Occipital lobe (tissue), 3 donors: ENCODE measurements at places on chromosomes 4 and X.

GRCh38 chr4:6235012-6235411, 34.6 kb upstream of the WFS1 start:
- DNase-seq: no peak

GRCh38 chr4:94177822-94178221, 29.8 kb upstream of the SMARCAD1 start:
- DNase-seq: no peak

- no peak for DNase-seq
These were observed 163.6 kb downstream of the ZNF674 start for GRCh38 chrX:46381630-46382029.

GRCh38 chr4:16196482-16197393, 29.5 kb downstream of the TAPT1 start:
- DNase-seq: no peak

GRCh38 chr4:137998666-137999429, 243.3 kb downstream of the SLC7A11 start:
- no peak for DNase-seq

DNA sequence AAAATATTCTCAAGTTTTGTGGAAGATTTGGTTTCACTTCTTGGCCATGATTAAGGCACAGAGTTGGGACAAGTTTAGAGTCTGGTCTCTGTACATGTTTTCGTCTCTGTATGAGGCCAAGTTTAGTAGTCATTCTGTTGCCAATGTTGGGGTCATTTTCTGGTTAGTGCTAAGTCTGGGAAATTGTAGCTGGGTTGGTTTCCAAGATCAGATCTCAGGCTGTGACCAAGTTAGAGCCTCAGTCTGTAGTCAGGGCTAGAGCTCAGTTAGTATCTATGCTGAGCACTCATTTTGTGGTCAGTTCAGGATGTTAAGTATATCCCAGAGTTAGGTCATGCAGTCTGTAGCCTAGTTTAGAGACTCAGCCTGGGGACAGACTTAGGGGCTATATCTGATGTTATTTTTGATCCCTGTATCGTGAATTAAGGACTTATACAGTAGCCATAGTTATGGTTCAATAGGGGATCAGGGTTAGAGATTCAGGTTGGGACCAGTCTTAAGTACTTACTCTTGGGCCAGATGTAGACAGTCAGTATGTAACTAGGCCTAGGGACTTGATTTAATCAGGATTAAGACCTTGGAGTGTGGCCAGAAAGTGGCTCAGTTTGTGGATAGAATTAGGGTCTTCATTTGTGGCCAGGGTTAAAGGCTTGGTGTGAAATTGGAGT, 6.6 kb upstream of the ENOX2 start:
- no peak for DNase-seq

- DNase-seq: no peak
These were observed 148.9 kb downstream of the PRDM5 start for GRCh38 chr4:120773641-120774040.

DNA sequence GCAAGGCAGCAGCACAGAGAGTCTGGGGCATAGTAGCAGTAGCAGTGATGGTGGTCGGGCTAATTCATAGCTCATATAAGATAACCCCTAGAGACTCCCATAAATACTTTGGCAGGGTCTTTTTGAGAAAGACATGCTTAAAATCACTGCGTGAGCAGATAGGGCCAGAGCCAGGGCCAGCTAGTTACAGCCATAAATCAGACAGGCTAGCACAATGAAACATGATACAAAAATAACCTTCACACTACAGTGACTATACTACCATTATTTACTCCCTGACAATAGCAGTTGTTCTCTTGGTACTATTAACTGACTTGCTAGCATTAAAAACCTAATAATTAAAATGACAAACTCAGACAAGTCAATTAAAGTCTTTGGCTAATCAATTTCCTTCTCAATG, 295.9 kb downstream of the SMARCA1 start:
- DNase-seq: no peak

DNA sequence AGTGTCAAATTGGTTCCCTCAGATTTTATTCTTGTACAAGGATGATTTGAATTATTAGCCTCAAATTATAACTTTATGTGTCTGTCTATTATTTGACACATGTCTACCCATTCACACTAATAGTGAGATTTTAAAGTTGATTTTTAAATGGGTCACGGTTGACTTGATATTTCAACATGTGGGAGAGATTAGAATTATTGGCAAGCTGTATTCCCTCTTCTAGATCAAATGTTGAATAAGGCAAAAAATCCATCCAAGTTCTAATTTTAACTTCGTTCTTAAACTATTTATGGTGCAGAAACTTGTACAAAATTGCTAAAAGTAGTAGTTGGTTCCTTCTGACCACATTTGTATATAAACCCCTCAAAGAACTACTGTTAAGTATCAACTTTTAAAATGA, 1498.0 kb downstream of the STIM2 start:
- no peak for DNase-seq

- DNase-seq: no peak
These were observed 11.3 kb upstream of the ARAP2 start for GRCh38 chr4:36255577-36255976.

- DNase-seq: no peak
These were observed 82.2 kb upstream of the SCOC start for GRCh38 chr4:140291259-140291658.

GRCh38 chrX:105822138-105823091, at the start of gene NRK:
Gene NRK, plus strand, starts transcription at chrX:105822539. Its CDS starts 307 bp downstream, at chrX:105822846.
- no peak for DNase-seq

DNA sequence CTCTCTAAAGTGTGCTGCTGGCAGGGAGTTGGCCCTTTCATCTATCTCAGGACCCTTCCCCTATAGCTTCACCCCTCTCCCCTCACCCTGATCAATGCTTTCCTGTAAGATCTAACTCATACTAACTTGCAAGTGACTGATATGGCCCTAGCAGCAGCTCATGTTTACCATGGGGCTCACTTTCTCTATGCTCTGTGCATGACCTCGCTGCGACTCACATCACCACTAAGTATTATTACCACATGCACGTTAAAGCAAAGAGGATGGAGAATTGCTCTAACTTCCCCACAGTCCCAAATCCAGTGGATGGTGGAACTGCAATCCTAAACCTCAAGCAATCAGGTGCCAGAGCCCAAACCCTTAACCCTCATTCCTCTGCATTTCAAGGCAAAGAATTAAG, 626.6 kb downstream of the MID1IP1 start:
- DNase-seq: no peak

DNA sequence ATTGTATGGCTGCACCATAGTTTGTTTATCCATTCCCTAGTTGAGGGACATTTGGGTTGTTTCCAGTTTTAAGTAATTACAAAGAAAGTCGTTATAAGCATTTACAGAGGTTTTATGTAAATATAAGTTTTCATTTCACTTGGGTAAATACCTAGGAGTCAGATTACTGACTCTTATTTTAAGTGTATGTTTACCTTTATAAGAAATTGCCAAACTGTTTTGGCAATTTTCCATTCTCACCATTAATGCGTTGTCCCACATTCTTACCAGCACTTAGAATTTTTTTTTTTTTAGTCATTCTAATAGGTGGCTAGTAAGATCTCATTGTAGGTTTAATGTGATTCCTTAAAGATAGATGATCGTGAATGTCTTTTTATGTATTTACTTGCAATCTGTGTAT, 121.5 kb upstream of the NR3C2 start:
- no peak for DNase-seq

DNA sequence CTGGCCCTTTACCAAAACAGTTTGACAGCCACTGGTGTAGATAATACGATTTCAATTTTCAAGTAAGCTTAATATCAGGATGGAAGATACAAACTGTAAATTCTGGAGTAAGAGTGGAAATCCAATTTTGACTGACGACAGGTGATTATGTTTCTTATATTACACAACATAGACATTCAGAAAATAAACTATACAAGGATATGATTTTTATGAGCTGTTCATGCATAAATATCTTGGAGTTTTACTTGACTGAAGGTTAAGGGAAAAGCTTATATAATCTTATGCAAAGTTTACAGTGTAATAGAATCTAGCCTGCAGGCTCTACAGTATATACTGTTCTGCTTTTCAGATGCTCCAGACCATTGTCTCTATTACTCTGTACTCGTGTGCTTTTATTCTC, 1672.3 kb downstream of the ARAP2 start:
- no peak for DNase-seq

DNA sequence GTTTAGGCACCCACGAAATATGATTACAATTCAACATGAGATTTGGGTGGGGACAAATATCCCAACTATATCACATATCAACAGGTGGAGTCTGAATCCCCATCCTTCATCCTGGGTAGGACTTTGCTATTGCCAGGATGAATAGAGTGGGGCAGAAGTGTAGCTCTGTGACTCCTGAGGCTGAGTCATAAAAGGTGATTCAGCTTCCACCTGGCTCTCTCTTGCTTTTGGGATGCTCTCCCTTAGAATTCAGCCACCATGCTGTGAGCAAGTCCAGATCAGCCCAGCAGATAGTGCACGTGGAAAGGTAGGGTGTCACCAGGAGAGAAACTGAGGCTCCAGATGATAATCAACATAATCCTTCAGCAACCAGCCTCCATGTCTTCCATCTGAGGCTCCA, 193.8 kb upstream of the BCOR start:
- no peak for DNase-seq

DNA sequence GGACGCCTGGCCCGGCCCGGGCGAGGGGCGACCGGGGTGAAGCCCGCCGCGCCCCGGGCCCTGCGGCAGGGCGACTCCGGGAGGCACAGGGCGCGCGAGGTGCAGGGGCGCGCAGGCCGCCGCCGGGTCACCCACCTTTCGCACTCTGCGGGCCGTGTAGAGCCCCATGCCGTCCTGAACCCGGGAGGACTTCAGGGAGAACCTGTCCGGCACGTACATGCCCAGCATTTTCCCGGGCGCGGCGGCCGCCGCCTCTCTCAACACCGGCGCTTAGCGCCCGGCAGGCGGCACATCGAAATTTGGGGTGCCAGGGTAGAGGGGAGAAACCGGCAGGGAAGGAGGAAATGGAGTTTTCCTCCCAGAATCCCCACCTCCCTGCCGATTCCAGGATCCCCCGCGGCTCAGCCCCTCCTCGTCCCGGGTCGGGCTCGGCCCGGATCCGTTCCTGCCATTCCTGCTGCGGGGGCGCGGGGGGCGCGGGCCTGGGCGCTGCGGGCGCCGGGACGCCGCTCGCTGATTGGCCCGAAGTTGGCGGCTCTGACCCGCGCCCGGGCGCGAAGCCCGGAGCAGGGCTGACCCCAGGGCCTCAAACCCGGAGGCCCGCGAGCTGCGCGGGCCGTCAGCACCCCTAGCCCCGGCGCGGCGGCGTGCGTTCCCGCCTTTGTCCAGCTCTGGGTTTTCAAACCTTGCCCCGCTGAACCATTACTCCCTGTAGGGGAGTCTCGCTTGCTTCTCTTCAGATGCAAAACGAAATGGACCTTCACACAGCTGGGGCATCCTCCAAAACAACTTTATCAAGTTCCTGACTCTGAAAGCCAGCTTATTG, at the start of gene PRDM5:
PRDM5 (minus strand) TSS at position 346 of the 826 bp plus-strand sequence; CDS start at position 228, 118 bp downstream.
- DNase-seq: peak; percentile 45

DNA sequence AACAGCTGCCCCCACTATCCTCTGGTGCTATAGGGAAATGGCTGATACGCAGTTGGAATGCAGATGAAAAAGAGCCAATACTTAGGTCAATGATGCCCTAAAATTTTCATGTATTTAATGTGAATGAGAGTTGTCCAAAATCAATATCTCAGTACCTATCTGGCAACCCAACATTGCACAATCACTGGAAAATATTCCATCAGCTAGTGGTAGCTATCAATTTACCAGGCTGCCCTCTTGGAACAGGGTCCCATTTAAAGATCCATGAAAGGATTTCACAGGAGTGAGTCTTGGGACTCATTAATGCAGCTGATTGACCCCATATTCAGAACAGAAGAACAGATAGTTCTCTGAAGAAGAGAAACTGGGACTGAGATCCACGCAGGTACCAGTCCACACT, 638.9 kb downstream of the SMARCA1 start:
- DNase-seq: no peak

DNA sequence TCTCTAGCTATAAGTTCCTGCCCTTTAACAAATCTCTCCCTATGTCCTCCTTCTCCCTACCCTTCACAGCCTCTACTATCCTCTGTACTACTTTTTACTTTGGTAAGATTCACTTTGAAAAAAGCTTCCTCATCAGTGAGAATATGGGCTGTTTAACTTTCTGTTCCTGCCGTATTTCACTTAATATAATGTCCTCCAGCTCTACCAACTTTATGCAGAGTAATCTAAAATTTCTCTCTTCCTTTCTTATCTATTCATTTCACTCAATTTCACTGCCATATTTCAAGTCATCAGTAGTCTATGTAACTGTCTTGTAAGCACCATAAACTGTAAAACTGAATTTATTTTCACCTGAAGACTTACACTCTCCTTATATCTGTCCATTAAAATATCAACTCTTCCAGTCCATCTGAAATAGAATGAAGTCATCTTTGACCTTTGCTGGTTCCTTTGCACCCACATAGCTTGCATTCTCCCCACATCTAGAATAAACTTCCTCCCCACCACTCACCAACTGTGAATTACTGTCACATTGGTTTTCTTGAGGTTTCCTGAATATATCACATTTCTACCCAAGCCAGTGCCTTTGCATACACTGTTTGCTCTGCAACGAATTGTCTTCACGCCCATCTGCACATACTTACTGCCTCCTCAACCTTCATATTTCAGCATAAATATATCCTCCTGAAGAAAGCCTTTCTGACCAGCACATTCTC, 54.6 kb downstream of the ARAP2 start:
- no peak for DNase-seq
